Activated CD4-positive, alpha-beta memory T cell treated with anti-CD3 and anti-CD28 coated beads for 36 hours (primary cell): ENCODE measurements at places on chromosomes 16 and 17. TPM values are rescaled to one million over a fixed set of nuclear protein-coding genes. Genes with fewer than 3 reads are reported as not detected.

Gene SULT1A2
- not detected for total RNA-seq

Gene GPRC5C
- 0.40 TPM for total RNA-seq

Gene CTRB1
- not detected for total RNA-seq

Gene HOXB4
- 2.3 TPM for total RNA-seq

Gene KAT2A
- 38.6 TPM for total RNA-seq

Gene CYB5D1
- total RNA-seq, result 6.9 TPM

Gene SDR42E2
- 0.12 TPM for total RNA-seq

Gene NOL11
- 59.5 TPM for total RNA-seq

Gene MYL11
- total RNA-seq, result 0.83 TPM

Gene PRR35
- total RNA-seq, result not detected
